ENCODE measurements at places on chromosomes 2 and 18.

DNA sequence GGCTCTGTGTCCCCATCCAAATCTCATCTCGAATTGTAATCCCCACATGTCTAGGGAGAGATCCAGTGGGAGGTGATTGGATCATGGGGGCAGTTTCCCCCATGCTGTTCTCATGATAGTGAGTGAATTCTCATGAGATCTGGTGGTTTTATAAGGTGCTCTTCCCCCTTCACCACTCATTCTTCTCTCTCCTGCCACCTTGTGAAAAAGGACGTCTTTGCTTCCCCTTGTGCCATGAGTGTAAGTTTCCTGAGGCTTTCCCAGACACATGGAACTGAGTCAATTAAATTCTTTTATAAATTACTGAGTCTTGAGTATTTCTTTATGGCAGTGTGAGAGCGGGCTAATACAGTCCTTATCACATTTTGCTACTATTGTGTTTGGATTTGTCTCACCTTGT lies 177.6 kb upstream of the SLC39A10 start:
- DNase-seq, result no peak

DNA sequence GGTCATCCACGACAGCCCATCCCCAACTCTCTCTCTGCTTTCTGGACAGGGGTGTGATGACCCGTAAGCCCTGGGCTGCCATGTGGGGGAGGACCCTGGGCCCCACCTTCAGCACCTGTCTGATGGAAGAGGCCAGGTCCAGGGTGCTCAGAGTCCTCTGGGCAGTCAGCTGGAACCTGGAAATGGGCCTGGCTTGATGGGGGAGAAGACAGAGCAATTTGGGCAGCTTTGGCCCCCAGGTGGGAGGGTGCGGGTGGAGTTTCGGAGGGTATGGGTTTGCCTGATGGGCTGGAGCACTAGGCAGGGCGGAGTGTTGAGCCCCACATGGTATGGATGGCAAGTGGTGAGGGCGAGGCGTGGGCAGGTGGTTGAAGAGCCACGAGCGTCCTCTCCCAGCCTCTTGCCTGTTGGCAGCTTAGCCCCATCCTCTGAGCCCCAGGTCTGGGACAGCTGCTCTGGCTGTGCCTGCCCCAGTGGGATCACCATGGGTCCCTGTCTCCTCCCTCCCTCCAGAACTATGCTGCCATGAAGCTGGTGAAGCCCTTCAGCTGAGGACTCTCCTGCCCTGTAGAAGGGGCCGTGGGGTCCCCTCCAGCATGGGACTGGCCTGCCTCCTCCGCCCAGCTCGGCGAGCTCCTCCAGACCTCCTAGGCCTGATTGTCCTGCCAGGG lies 232.7 kb downstream of the DYSF start:
- DNase-seq, result no peak

DNA sequence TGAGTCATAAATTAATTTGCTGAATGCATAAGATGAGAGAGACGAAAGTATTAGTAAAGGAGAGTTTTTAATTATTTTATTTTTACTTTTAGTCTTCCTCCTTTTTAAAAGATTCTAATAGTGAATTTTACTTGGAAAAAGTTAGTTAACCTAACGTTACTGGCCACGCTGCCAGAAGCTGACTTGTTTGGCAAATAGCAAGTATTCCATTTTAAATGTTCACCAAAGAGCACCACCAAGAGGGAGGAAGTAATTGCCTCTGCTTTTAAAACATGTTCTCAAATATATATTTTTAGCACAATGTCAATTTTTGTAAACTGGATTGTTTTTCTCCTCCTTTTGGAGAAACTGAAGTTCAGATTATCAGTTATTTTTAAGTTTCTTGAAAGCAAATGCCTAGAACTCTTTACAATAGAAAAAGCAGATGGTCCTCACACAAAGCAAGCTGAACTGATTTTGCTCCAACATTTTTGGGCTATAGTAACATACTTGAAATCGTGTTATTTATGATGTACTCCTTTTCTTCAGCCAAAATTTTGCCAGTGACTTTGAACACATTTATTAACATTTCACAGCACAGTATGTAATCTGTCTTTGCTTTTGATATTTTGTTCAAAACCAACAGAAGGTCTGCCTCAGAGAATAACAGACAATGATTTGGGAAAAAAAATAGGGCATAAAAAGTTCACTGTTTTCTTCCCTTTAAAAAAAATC lies 1311.0 kb upstream of the FAM98A start:
- no peak for DNase-seq

- DNase-seq, result no peak
Measured at GRCh38 chr18:13439461-13439860, 220.9 kb downstream of the LDLRAD4 start.

- no peak for DNase-seq
Measured at GRCh38 chr2:66478731-66479316, 43.9 kb downstream of the MEIS1 start.

GRCh38 chr2:8018956-8019355 lies 662.9 kb upstream of the ID2 start:
- DNase-seq, result no peak

DNA sequence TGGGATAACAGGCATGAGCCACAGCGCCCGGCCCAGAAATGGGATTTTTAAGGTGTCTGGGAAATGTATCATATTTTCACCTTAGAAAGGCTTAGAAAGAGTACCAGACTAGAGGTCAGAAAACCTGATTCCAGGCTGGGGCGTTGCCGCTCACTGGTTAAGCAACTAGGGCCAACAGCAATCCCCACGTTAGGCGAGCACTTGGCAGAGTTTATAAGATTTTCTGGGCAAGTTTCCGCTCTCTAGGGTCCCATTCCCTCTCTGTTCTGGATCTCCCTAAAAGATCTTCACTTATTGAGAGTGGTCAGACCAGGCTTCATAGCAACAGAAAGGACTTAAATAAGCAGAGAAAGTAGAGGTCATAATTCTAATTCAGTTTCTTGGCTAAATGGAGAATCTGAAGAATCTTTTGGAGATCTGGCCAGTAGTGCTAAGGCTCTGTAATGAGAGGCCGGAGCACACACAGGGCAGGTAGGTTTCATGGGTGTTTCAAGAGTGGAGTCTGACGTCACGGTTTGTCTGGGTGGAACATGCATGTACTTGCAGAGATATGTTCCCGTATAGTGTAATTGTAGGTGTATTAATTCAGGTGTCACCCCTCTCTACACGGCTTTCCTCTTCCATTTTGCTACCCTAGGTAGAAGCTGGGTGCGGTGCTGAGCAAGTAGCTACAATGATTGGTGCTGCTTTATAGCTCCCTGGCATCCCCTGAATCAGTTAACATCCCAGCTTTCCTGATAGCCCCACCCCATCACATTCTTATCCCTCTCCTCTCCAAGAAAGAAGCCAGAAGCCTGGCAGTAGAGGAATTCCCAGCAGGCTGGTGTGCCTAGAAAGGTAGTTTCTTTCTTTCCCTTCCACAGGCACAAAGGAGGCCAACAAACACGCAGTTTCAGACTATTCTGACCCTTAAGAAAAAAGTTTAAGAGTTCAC lies 4.4 kb upstream of the SMAD7 start:
- DNase-seq, result no peak

GRCh38 chr18:32937597-32937996 lies 164.8 kb upstream of the KLHL14 start:
- no peak for DNase-seq

DNA sequence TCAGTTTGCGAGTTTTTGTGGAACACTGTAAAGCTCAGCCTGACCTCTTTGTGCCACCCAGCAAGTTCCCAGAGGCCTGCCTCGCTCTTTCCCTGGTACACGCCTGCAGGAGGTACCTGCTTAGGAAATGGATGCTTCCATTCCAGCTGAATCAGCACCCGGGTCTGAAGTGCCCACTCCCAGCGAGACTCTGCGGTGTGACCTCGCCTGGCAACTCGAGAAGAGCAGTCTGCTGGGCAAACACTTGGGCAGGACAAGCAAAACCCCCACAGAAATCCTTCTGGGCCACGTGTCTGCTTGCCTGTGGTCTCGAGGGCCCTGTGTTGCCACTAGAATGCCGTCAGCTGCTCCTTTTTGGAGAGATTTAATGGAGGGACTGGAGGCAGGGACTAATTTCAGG lies 127.6 kb downstream of the MAPK4 start:
- DNase-seq, result no peak

DNA sequence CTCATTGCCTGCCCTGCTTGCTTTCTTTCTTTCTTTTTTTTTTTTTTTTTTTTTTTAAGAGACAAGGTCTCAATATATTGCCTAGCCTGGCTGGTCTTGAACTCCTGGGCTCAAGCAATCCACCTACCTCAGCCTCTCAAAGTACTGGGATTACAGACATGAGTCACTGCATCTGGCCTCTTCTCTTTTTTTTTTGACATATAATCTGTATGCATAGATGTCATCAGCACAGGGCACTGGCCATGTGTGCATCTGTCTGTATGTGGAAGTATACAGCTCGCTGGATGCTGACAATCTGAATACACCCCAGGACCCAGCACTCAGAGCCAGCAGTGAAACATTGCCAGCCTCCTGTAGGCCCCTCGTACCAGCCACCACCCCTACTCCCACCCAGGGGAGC lies 49.5 kb downstream of the TFCP2L1 start:
- no peak for DNase-seq

DNA sequence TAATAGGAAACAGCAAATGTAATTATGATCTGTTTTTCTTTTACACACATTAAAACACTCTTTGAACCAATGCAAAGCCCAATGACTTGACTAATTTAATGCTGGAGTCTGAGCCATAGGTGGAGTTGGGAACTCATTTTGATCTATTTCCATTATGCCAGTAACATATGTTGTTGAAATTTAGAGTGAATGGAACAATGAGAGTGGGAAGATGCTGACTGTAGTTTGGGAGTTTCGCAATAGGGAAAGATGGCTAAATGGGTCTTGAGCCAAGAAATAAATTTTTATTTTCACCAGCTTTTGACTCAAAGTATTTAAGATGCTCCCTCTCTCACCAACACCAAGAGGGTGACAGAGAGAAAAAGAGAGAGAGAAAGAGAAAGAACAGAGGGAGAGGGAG lies 246.7 kb downstream of the DLGAP1 start:
- no peak for DNase-seq

GRCh38 chr18:59022167-59022945 lies 117.3 kb upstream of the SEC11C start:
- no peak for DNase-seq

DNA sequence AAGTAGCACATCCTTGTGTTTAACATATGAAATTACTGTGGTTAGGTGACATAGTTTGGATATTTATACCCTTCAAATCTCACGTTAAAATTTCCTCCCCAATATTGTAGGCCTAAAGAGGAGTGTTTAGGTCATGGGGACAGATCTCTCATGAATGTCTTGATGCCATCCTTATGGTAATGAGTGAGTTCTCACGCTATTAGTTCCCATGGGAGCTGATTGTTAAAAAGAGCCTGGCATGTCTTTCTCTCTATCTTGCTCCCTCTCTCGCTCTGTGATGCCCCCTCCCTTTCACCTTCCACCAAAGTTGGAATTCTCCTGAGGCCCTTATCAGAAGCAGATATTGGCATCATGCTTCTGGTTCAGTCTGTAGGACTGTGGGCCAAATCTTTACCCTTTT lies 660.1 kb downstream of the ADCYAP1 start:
- no peak for DNase-seq

DNA sequence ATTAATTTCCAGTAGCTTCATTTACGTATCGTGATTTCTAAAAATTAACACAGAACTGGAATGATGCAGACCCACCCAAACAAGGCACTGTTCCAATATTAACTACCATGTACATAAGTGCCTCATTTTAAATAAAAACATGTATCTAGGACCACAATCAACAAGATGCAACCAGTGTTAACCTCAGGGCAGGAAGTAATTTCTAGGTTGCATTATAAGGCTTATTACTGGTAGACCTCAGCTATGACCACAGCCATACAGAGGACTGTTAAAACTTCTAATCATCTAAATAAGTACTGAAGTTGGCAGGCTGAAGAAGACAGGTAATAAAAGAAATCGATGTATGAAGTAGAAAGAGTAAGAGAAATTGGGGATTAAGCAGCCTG lies 262.9 kb downstream of the HDAC4 start:
- no peak for DNase-seq

Measured in stimulated activated CD8-positive, alpha-beta memory T cell treated with anti-CD3 and anti-CD28 coated beads, Interleukin-15, amount 100 ng/mL, for 24 hours (primary cell).